ENCODE measurements at places on chromosomes 2 and 18.

DNA sequence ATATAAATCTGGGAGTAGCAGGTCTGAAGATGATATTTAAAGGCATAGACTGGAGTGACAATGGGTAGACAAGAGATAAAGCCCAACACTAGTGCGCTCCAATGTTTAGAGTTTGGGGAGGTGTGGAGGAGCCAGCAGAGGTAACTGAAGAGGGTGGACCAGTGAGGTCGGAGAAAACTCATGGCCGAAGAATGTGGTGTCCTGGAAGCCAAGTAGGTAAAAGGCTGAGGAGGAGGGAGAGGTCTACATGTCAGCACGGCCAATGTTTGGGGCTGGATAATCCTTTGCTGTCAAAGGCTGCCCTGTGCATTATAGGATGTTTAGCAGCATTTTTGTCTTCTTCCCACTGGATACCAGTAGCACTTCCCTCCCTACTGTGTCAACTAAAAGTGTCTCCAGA is 78.8 kb upstream of the KCNE4 start:
- no peak for DNase-seq

DNA sequence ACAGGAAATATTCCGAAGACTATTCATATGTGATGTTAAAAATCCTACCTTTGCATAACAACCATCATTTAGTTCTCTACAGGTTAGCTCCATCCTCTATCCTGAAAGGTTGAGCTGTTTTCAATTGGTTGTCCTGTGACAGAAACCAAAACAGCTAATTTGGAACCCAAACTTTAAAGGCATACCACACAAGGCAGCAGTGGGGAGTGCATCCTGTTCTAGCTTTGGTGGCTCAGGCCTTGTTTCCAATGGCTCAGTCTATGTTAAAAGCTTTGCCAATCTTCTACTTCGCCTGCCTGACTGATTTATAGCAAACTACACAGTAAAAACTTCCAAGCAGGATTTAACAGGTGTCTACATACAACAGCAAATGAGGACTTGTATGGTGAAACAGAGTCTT is 3.2 kb downstream of the CD226 start:
- no peak for DNase-seq

GRCh38 chr2:1644427-1644826 is 99.9 kb downstream of the PXDN start:
- no peak for DNase-seq

DNA sequence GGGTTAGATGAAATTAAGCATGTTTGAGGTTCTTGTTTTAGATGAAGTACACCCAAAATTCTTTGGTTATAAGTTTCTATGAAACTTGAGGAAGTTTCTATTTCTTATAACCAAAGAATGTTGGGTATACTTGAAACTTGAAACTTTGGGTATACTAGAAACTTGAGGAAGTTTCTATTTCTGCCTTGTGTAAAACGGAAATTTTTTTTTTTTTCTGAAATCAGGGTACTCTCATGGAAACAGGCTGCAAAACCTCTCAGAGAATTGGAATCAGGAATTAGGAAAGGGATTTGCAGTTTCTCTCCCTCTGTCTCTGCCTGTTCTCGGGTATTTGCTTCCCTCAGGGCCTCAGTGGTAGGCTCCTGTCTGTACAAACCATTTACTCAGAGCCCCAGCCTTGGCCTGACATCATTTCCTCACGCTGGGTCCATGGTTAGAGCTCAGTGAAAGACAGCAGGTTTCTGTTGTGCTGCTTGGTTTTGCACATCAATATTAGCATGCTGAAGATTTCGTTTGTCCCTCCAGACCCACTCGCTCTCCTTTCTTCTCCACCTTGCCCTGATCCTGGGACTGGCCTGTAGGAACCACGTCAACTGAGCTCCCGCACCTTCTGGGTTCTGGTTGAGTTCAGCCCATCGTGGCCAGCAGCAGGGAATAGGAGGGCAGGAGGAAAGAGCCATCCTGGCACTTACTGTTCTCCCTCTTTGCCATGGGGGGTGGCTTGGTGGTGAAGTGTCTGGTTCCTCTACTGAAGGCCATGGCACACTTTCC is 106.4 kb downstream of the POLR1A start:
- no peak for DNase-seq

- no peak for DNase-seq
Observed at GRCh38 chr2:101151859-101152271, 683 bp upstream of the TBC1D8 start.

- DNase-seq, result no peak
Observed at GRCh38 chr2:19902216-19902740, 495 bp upstream of the TTC32 start.

All from activated CD8-positive, alpha-beta memory T cell treated with anti-CD3 and anti-CD28 coated beads, Interleukin-2, amount 50 U/mL, for 48 hours (primary cell).